ENCODE measurements at places on chromosomes 11 and 22.

GRCh38 chr11:94840209-94840608 is 72.1 kb downstream of the AMOTL1 start:
- no peak for DNase-seq

DNA sequence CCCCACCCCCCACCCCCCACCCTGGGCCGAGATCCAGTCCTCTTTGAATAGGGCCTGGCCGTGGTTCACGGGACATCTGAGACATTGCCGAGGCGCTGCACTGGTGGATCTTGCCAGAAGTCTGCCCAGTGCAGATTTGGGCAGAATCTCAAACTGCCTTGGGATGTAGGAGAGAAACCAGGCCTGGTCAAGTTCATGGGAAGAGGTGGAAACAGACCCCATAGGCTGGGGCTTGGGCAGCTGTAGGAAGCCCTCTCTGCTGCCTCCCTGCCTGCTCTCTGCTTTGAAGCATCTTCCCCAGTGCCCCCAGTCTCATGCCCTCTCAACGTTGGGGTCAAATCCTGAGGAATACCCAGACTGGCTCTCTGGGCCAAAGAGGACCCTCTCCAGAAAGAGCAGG is 16.0 kb upstream of the PPP6R3 start:
- DNase-seq = no peak

DNA sequence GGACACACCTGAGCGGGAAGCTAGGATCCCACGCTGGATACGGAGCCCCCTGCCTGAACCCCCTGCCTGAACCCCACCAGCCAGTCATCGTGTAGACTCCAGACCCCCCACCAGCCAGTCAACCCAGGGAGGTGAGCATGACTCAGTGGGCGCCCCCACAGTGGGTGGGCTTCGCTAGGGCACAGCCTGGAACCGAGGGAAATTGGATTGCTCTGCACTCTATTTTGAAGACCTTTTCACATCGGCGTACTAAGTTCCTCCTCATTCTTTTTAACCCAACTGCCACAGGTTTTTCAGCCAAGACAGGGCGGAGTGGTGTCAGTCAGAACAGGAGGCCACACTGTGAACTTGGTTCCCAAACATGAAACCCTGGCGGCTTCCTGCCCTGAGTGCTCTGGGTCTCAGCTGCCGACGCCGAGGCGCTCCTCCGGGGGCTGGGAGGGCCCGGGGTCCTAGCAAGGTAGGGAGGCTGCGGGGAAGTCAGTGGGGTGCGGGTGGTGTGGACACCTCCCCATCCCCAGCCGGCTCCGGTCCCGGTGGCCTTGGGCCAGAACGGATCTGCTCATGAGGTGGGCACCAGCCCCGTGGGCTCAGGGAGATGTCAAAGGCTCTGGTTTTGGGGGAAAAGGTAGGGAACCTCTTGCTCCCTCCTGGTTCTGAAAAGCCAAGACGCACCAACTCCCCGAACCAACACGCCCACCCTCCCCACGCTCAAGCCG is 57.0 kb downstream of the BRD1 start:
- no peak for DNase-seq

- DNase-seq = no peak
These were observed at the start of gene GPR83 for GRCh38 chr11:94400839-94401772. GPR83 (minus strand) TSS chr11:94401419; CDS start chr11:94401247, 172 bp downstream.

DNA sequence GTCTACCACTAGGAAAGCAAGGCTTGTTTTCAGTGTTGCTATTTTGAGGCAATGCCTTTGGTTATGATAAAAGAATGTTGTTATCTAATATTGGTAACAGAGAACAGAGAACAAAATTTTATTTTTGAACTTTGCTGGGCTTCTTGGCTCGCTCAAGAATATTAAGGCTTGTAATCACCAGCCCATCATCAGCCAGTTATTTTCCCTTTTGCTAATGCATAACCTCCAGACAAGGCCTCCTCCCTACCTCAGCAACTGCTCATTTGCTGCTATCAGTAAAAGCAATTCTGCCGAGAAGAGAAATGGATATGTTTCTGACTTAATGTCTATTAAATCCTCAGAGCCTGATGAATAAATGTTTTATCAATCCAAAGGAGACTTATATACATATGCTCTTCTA is 8.9 kb downstream of the MTMR2 start:
- no peak for DNase-seq

DNA sequence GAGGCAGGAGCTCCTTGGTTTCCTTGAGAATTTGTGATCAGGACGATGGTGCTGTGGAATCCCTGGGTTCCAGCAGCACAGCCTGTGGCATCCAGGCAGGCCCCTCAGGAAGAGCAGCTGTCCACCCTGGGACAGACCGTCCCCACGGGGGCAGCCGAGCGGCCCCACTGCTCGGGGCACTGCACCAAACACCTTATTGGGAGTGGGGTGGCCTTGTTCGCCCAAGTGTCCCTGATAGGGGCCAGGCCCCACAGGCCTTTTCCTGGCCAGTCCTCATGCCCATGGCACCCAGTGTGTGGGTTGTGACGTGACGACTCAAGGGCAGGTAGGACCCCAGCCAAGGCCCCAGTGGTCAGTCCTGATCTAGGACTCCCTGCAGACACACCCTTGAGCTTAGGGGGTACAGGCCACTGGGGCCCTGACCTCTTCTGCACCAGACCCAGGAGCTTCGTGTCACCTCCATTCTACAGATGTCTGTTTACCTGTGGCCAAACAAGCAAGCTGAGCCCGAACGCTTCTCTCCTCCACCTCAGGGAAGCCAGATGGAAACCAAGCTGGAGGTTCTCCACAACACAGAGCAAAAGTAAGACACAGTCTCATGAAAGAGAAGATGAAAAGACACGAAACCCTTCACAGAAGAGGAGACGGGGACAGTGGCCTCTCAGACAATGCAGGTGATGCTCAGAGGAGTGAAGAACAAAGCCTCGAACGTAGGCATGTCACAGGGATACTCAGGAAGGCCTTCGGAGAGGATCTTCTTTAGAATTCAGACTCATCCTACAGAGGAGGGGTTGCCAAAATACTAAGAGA is 1.6 kb upstream of the BRD1 start:
- DNase-seq = no peak

DNA sequence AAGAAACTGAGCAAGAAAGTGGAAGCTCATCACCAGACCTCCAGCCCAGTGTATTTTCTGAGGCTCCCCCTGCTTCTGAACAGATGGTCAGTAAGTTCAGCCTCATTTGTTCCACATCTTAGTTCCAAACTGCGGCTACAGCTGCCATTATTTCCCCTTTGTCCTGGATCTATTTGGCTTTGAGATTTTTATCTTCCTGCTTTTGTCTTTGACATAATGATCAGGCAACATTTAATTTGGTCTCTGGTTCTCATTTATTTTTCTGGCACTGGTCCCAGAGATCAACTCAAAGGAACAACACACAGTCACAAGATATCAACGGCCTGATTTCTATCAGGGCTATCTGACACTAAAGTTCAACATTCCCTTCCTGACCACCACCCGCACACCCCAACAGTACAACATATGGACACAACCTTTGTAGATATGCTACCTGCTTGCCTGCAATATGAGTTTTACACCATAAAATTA is 137.5 kb downstream of the FAM76B start:
- no peak for DNase-seq

- DNase-seq = no peak
These were observed 85.8 kb downstream of the MIAT start for GRCh38 chr22:26743149-26743548.

GRCh38 chr22:39498368-39498767 is 3.7 kb upstream of the MIEF1 start:
- DNase-seq = no peak

DNA sequence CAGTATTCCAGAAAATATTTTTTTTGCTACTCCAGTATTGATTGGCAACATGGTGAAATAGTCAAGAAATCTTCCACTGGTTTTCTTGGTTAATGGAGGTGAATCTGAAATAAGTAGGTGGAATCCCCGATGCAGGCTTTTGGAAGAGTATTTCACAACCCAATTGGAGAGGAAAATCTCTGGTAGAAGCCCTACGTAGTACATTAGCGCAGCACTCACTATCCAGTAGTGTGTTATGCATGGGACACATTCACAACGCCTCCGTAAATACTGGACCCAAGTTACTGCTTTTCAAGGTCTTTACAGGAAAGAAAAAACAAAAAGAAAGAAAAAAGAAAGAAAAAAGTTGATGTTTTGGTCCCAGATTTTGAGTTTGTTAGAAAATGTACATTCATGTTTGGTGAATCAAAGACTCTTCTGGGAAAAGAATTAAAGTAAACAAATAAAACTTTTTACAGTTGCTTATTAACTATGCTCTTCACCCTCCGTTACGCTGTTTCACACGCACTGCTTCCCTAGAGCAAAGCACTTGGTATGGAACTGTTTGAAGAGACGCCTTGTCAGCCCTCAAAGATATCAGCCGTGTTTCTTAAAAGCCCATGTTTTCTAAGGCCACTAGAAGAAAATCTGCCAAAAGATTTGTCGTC is 170.4 kb upstream of the CTSC start:
- no peak for DNase-seq

GRCh38 chr22:45548991-45549761 is 46.5 kb downstream of the FBLN1 start:
- no peak for DNase-seq

DNA sequence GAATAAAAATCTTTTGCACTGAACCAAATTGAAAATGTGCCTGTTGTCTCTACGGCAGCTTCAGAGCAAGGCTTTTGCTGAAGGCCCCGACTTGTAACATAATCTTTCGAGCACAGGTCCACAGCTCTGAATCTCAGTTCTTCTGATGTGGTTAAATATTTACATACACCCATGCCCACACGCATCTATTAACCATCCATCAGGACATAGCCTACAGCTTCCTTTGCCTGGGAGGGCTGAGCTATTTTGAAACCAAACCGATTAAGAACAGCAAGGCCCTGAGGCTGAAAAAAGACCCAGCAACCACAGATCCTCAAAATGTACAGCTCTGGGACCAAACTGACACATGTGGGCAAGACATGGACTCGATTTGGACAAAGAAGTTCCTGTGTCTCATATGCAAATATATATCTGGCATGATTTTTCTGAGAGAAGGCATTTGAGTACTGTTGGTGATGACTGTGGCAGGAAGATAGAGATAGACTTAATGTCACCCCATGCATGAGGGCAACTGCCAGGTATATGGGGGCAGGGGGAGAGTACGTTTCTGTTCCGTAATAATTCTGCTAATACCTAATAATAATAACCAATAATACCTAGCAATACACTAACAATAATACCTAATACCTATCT is 322.7 kb upstream of the PLET1 start:
- no peak for DNase-seq

GRCh38 chr11:1277936-1278512 is 31.4 kb downstream of the TOLLIP start:
- no peak for DNase-seq

GRCh38 chr11:5992604-5993251 is 5.9 kb upstream of the OR52L1 start:
- DNase-seq = no peak

DNA sequence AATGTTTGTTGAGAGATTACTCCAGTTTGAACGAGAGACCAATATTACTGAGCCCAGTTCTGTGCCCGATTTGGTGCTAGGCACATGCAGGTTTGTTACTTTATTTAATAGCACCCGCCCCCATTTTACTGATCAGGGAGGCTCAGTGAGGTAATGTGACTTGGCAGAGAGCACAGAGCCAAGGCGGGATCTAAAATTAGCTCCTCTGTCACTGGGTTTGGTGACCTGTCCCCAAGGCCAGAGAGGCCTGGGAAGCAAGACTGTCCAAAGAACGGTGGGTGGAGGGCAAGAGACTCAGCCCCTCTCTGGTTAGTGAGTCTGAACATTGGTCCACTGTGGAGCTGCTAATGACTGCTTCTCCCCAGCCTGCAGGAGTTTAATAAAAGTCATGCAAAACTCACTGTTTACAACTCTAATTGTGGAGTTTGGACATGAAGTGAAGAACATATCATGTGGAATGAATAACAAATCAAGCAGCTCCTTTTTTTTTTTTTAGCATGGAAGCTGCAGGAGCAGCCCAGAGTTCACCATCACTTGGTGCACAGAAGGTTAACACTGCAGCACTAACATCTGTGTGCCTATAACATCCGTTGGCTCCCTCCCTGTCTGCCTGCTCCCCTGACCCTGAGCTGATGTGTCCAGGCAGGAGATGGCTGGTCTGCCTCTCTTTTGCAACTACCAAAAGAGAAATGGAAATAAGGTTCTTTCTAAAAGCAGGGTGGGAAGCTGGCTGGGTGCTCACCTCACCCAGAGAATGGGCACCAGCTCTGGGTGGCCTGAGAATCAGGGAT is 39.0 kb downstream of the CSNK2A3 start:
- DNase-seq = no peak

DNA sequence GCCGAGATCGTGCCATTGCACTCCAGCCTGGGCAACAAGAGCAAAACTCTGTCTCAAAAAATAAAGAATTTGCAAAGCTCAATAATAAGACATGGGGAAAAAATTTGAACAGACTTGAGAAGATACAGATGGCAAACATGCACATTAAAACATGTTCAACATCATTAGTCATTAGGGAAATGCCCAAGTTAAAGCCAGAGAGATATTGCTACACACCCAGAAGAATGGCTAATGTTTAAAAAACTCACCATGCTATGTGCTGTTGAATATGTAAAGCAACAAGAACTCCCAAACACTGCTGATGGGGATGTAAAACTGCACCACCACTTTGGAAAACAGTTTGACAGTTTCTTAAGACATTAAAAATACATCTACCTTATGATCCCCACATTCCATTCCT is 12.6 kb downstream of the LRRC75B start:
- no peak for DNase-seq

DNA sequence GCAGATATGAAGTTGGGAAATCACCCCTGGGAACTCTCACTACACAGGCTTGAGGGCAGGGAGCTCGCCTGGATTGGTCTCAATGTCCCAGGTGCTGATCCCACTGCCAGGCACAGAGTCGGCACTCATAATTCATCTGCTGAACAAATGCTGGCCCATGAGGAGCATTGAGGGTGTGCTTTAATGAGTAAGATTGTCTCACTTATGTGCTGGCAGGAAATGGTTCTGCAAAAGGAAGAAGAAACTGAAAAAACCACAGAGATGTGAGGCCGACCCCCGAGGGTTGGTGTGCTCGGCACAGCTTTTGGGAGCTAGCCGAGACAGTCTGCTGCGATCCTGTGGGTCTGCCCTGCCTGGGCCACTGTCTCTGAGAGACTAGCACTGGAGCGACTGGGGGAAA is 9.4 kb downstream of the PLAAT2 start:
- peak; percentile 41 for DNase-seq

DNA sequence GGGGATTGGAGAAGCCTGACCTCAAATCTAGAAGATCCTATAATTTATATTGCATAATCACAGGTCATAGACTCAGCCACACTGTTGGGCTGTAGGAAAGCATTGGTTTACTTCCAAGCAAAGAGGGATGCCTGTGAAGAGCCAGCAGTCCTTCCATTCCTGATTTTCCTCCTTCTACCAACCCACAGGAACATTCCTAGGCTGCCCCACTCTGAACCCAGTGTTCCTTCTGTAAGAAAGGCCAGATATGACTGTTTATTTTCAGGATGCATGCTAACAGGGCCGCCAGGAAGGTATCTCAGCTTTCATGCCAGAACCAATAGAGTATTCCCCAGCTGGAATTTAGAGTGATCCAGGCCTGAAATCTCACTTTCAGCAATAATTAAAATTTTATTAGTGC is 197.1 kb downstream of the ETS1 start:
- no peak for DNase-seq
